Uterus (tissue), 4 donors: ENCODE measurements at places on chromosomes 2 and 18. TPM values are rescaled to one million over a fixed set of nuclear protein-coding genes. Genes with fewer than 3 reads are reported as not detected.

STAT4 gene
- not detected for total RNA-seq

MYO5B gene
- 14.7 TPM for total RNA-seq

UNC80 gene
- 3.0 TPM for total RNA-seq

PSMA8 gene
- not detected for total RNA-seq

NETO1 gene
- not detected for total RNA-seq

G6PC2 gene
- not detected for total RNA-seq

DNA sequence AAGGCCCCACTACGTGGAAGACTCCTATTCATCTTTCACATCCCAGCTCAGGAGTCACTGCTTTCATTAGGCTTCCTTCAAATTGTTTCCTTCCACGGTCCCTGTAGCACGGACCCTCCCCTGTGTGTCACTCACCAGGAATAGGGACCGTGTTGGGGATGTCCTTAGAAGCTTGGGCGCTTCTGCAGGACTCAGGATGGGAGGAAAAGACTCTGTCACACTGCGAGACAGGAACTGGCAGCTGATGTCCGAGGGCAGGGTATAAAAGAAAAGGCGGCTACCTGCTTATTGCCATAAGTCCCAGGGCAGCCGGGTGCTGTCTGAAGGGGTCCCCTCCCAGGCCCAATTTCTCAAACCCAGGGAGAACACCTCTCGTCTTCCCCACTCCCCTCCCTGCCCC, 79.1 kb downstream of the BCL2L11 start:
- H3K4me1 ChIP-seq, result no peaks in the 10 kb centered on the region
- no peaks in the 10 kb centered on the region for H3K36me3 ChIP-seq
- DNase-seq, result no peak
- no peaks in the 10 kb centered on the region for H3K27me3 ChIP-seq
- no peak overlapping the region for H3K27ac ChIP-seq

DNA sequence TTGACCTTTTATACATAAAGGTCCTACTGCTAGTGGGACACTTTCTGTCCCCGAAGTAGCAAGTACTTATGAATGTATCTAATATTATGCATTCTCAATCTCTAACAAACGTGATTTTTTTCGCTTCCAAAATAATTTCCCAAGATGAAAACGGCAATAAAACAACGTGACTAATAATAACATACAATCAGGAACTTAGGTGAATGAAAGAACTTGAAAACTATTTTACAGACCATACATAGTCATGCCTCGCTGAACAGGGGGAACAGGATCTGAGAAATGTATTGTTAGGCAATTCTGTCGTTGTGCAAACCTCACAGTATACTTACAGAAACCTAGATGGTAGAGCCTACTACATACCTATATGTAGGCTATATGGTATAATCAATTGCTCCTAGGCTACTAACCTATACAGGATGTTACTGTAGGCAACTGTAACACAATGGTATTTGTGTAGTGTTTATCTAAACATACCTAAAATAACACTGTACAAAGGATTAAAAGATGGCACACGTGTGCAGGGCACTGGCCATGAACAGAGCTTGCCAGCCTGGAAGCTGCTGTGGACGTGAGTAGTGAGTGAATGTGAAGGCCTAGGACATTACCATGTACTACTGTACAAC, 2.5 kb downstream of the RTN4 start:
- no peaks in the 10 kb centered on the region for H3K27me3 ChIP-seq
- no peaks in the 10 kb centered on the region for H3K4me1 ChIP-seq
- H3K36me3 ChIP-seq, result no peaks in the 10 kb centered on the region
- peak overlapping the region; percentile 98 for H3K27ac ChIP-seq

DNA sequence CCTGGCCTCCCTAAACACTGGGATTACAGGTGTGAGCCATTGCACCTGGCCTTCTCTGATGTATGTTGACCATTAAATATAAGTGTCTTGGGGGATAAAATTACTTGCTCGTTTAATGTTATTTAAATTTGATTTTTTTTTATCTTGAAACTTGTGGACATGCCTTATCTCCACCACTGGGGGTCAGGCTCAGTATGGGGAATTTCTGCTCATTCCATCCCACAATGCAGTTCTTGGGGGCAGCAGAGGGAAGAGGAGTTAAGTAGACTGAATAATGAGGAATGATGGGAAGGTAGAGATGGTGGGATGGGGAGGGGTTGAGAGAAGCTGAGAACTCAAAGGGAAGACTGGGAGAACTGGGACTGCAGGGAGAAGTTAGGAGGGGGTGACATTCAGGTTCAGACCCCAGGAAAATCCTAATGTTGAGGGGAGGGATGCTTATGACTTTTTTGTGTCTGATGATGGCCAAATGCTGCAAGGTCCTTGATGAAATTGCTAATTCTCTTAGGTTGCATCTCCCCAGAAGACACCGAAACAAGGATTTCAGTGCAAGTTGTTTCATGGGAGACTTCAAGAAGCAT, 174.2 kb downstream of the MIB1 start:
- no peak for DNase-seq
- H3K27me3 ChIP-seq, result no peaks in the 10 kb centered on the region
- H3K27ac ChIP-seq, result no peak overlapping the region
- no peak overlapping the region for H3K4me3 ChIP-seq

GRCh38 chr2:127088706-127089105, 18.2 kb downstream of the BIN1 start:
- no peaks in the 10 kb centered on the region for H3K27me3 ChIP-seq
- no peaks in the 10 kb centered on the region for H3K36me3 ChIP-seq
- no peak overlapping the region for H3K4me3 ChIP-seq
- H3K27ac ChIP-seq, result peak overlapping the region; percentile 89

- H3K27me3 ChIP-seq, result no peaks in the 10 kb centered on the region
- H3K4me3 ChIP-seq, result no peak overlapping the region
- H3K36me3 ChIP-seq, result no peaks in the 10 kb centered on the region
- no peak overlapping the region for H3K27ac ChIP-seq
These were observed 107.8 kb downstream of the MBD2 start for GRCh38 chr18:54116541-54117257.

DNA sequence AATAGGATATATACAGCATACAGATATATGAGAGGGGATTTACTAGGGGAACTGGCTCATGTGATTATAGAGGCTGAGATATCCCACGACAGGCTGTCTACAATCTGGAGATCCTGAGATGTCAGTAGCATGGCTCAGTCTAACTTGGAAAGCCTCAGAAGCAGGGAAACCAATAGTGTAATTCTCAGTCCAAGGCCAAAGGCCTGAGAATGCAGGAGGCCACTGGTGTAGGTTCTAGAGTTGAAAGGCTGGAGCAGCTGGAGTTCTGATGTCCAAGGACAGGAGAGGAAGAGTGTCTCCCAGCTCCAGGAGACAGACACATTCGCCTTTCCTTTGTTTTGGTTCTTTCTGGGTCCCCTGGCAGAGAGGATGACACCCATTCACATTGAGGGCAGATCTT, 20.1 kb upstream of the CCBE1 start:
- H3K27me3 ChIP-seq, result no peaks in the 10 kb centered on the region
- H3K27ac ChIP-seq, result no peak overlapping the region
- no peaks in the 10 kb centered on the region for H3K4me1 ChIP-seq
- no peak overlapping the region for H3K4me3 ChIP-seq
- H3K36me3 ChIP-seq, result no peaks in the 10 kb centered on the region
- DNase-seq, result no peak

DNA sequence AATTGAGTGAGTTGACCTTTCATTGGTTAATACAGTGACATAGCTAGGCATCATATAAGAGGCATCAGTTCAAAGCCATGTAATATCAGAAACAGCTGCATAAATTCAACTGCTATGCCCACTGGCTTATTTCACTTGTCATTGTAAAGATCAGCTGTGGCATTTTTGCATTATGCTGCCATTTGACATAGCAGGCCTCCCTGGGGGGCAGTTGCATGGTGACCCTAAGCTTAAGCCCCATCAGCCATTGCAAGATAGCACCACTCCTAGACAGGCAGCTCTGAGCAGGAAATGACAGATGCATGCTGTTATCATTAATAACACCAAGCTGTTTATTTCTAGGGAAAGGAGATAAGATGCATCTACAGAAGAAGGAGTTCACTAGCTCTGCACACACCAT, 233.4 kb upstream of the CNTNAP5 start:
- DNase-seq, result no peak
- no peak overlapping the region for H3K27ac ChIP-seq
- no peaks in the 10 kb centered on the region for H3K36me3 ChIP-seq
- no peaks in the 10 kb centered on the region for H3K4me1 ChIP-seq
- H3K27me3 ChIP-seq, result no peaks in the 10 kb centered on the region
- no peak overlapping the region for H3K4me3 ChIP-seq
